Hippocampal formation (tissue), 2 donors: ENCODE measurements at places on chromosomes 6 and 20.

- peak; percentile 65 for DNase-seq
These were observed 31.4 kb downstream of the AFDN start for GRCh38 chr6:167858086-167858591.

- no peak for DNase-seq
These were observed at the start of gene SLC23A2 for GRCh38 chr20:5001174-5002076. Gene SLC23A2, minus strand, starts transcription at chr20:5001510. Its CDS starts 68,948 bp downstream, at chr20:4932562.

GRCh38 chr20:40673442-40673841 lies 15.6 kb downstream of the MAFB start:
- DNase-seq, result no peak

GRCh38 chr6:43891072-43891870 lies 121.3 kb downstream of the VEGFA start:
- no peak for DNase-seq

GRCh38 chr6:34174846-34175399 lies 29.0 kb upstream of the GRM4 start:
- DNase-seq, result no peak

GRCh38 chr20:20593447-20594170 lies 118.8 kb downstream of the RALGAPA2 start:
- peak; percentile 6 for DNase-seq

DNA sequence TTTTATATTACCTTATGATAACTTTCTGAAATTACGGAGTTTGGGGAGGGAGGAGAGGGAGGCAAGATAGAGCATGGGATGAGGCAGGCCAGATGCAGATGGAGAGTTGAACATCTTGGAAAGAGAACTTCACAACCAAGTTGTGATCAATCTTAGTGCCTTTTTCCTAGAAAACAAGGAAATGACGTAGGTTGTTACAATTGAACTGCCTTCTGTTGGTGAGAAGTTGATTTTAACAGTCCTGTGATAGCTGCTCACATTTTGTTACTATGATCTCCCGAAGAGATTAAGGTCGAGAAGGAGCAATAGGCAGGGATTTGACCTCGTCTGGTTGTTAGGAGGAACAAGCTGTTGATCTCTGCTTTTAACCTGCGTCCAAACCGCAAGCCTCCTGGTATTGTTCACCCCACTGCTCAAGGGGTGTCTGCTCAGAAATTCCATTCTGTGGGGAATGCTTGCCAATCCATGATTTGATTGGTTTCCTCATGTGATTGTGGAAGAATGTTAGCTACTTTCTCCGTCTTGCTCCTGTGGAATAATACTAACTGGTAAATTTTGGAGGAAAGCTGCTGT lies 35.1 kb downstream of the TIAM2 start:
- DNase-seq, result no peak

DNA sequence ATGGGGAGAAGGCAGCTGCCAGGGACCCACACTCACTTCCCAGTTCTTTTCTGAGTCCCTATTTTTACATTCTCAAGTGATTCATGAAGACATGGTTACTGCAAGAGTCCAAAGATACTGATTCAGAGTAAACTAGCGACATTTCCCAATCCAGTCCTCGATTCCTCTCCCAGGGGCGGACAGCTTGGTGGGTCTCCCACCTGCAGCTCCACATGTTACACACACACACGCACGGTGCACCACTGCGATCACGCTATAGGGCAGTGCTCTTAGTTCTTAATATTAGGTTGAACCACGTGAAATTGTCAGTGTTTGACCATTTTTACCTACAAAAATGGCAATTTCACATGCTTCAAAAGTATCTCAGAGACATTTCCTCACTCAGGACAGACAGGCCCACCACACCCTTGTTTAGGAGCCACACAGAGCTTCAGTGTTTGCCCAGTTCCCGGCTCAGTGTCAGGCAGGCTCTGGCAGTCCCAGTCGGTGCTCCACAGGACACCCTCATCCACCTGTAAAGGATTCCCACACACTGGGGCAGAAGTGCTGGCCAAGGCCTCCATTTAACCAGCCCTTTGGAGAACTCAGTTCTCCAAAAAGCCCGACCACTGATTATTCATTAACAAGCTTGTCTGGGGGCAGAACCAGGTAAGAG lies 51.8 kb downstream of the RRBP1 start:
- DNase-seq, result no peak

DNA sequence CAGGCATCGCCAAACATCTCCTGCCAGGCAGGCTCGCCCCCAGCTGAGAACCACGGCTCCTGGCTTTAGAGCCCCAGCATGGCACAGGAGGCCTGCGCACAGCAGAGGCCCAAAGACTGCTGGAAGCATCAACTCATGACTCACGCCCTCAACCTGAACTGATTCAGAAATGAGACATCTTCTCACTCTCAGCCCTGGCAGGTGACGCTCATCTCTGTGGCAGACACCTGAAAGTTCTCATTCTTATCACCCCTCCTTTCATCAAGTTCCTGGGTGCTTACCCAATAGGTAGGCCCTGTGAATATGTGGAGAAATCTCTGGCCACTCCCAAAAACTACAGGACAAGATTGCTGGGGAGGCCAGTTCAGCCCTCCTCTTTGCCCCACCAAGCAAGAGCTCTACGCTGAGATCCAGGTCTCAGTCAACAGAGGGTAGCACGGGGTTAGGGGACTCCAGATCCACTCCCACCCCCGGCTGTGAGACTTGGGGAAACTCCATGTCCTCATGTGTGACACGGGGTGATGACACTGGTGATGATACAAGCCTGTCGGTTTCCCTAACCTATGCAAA lies 11.3 kb downstream of the NFATC2 start:
- no peak for DNase-seq

DNA sequence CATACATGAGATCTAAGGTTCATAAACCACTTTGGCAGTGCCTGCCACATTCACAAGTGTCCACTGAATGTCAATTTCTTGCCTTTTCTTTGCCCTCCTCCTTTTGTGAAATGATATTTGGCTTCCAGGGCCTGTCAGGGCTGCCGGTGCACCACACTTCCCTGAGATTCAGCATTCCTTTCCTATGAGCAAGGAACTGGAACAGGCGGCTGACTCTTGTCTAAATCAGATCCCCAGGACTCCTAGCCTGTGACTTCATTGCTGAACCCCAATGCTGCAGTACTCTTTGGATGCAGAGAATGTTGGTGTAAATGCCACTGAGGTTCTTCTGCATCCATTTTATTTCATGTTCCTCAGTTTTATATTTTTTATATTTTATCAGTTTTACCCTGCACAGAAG lies 172.2 kb downstream of the ARID1B start:
- DNase-seq, result no peak

GRCh38 chr6:105227295-105227767 lies 47.5 kb upstream of the POPDC3 start:
- no peak for DNase-seq

DNA sequence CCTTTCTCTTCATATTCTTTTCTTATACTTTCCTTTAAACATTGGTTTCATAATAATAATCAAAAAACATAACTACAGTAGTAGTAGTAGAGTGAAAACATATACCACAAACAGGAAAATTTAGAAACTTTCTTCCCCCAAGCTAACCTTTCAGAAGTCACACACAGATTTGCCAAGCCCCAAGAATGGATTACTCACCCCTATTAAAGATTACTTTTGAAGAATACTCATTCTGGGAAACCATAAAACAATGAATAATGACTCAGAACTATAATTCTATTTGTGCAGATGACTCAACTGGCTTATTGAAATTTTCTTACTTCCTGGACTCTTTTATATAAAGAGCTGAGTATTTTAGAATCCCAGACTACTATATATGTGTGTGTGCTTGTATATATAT lies 119.4 kb upstream of the GJE1 start:
- DNase-seq, result no peak

DNA sequence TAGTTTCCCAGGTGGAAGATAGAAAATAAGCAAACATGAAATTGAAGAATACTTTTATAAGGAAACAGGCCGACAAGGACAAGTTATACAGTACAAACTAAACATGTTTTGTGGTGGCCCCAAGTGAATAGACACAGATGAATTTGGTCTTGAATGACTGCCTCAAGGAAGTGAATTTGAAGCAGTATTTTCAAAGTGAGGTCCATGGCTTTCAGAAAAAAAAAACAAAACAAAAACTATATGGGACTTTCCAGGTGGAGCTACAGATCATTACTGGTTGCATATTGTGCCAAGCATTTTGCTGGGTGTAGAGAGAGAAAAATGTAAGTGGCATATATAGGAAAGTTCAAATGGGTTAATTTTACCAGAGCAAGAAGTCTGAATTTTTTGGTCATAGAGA lies 68.8 kb downstream of the CYB5R4 start:
- no peak for DNase-seq

DNA sequence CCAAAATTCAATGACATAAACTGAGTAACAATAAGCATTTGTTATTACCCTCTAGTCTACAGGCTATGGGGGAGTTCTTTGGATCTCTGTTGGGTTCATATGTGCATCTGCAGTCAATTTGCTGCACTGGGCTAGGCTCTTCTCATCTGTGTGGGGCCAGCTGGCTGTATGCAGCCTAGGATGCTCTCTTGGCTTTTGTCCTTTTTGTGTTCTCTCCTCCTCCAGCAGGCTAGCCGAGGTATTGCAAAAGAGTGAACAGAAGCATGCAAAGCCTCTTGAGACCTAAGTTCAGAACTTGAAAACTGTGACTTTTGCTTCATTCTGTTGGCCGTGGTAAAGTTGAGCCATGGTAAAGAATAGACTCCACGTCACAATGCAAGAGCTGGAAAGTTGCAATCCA lies 62.8 kb upstream of the FOXO3 start:
- DNase-seq, result no peak

- no peak for DNase-seq
These were observed 21.4 kb upstream of the TRAM2 start for GRCh38 chr6:52598123-52598823.

- no peak for DNase-seq
These were observed 130.2 kb upstream of the CEP162 start for GRCh38 chr6:84357631-84358030.
